ENCODE measurements at places on chromosomes 16 and 17.

GRCh38 chr17:67620636-67621035, 97.1 kb upstream of the NOL11 start:
- DNase-seq, result no peak

GRCh38 chr16:11870399-11870798, 19.1 kb upstream of the RSL1D1 start:
- no peak for DNase-seq

DNA sequence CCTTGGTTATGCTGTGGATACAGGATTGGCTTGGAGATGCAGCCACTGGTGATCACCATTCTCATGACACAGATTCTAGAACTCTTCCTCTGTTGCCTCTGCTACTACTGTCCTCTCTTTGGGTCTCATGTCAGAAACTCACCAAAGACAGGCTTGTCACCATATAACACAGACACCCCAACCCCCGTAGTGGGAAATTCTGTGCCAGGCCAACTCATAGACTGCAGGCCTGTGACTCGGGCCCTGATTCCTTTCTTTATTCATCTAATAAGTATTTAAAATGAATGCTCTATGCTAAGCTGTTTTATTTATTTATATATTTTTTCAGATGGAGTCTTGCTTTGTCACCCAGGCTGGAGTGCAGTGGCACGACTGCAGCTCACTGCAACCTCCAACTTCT, 9.5 kb downstream of the CYB5D2 start:
- DNase-seq, result no peak

DNA sequence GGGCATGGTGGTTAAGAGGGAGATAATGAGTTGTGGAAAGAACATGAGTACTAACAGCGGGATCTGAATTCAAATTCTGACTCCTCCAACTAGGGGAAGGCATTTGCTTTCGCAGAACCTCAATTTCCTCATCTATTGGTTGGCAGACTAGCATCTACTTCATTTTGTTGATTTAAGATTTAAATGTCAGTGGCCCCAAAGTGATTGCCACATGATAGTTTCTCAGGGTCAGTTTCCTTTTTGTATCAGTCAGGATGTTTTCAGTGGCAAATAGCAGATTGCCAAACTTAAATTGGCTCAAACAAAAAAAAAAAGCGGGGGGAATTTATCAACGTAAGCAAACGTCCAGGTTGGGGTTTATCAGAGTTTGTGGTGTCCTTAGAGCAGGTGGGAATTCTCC, 25.1 kb upstream of the NOS2 start:
- no peak for DNase-seq

GRCh38 chr16:81942007-81942601, 69.2 kb downstream of the SDR42E1 start:
- no peak for DNase-seq

- no peak for DNase-seq
Measured at GRCh38 chr16:87874639-87875427, 5.5 kb upstream of the SLC7A5 start.

DNA sequence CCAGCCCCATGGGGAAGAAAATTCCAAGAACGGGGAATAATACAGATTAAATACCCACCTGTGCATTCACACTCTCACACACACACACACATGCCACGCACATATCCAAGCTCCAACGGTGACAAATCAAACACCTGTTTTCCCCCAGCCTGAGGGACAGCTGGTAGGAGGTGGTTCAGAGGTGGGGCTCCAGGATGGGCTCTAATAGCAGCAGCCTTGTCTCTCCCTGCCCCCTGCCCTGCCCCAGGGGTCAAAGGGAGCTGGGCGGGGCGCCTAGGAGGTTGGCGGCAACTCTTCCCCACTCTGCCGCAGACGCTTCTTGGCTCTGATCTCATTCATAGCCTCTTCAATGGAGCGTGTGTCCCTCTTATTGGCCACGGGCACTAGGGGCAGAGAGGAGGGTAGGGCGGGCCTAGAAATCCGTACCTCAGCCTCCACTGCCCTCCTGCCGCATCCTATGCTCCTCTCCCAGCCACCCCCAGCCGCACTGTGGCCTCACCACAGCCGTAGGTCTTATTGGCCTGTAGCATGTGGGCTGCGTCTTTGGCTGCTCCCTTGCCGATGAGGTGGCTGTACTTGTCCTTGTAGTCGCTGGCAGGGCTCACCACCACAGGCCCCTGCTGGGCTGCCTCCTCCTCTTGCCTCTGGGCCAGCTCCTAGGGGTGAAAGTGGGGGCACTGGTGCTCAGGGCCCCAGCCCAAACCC, 8.2 kb downstream of the SPAG7 start:
- no peak for DNase-seq

DNA sequence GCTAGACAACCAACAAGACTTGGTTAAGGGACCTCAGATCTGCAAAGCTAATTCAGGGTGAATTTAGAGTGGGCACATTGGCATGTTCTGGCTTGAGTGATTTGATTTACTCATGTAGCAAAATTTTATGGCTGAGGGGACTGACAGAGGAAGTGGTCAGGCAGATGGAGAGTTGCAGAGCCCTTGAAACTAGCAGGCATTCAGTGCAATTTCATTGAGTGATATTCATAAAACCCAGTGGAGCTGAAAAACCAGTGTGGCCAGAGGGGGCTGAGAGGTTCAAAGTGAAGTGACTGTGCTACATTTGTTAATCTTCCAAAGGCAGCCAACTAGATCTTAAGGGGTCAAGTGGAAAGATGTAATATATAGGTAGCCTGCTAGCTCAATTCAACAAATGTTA, 2.2 kb upstream of the TMEM94 start:
- no peak for DNase-seq

- no peak for DNase-seq
Measured at GRCh38 chr16:23296994-23297393, 5.1 kb upstream of the SCNN1B start.

DNA sequence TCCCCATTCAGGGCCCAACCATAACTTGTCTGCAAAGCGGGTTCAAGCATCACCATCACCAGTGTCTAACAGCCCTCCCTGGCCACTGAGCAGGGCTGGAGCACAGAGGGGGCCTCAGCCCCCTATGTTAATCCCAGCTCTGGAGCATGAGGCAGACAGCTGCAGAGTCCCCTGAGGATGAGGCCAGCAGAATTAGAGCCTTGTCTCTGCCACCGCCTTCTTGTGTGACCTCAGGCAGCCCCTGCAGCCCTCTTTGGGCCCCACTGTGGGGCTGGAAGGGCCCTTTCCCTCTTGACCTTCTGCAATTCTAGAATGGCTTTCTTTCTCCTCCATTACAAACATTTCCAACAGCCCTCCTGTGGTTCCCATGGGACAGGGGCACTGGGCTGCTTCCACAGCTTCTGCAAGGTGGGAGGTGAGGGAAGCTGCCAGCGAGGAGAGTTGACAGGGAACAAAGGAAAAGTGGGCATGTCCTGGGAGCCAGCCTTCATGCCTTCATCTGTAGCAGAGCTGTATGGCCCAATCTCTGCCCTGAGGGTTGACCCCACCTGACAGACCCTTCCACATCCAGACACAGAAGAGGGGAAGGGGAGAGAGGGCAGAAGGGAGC, 65.7 kb downstream of the TMEM132E start:
- DNase-seq, result no peak

- no peak for DNase-seq
Measured at GRCh38 chr16:21673469-21673868, 9.7 kb downstream of the OTOA start.

- no peak for DNase-seq
Measured at GRCh38 chr16:83932955-83933673, 19.9 kb upstream of the OSGIN1 start.

- no peak for DNase-seq
Measured at GRCh38 chr17:10177913-10178505, 20.4 kb downstream of the GAS7 start.

DNA sequence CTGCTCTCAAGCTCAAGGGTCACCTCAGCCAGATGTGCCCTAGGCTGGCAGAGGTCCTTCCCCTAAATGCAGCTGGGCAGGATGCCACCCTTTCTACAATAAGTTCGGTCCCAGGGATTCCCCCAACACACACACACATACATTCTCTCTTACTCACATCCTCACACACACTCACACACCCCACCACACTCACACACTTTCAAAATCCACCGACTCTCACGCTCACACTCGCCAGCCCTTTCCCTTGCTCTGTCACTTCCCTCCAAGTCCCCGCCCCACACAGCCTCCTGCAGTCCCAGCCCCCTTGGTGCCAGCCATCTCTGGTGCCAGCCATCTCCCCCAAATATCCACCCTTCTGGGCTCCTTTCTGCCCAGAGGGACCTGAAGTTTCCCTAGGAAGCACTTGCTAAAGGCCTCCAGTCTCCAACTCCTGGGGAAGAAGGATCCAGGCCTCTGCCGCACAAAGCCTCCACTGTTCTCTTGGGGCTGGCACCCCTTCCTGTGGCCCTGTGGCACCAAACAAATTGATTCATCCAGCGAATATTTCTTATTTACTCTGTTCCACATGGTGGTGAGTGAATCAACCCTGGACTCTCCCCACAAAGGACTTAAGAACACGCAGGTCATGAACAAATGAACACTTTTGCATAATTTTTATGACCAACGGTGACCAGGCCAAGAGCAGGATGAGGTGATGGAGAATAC, 3.8 kb upstream of the USP36 start:
- DNase-seq, result no peak

DNA sequence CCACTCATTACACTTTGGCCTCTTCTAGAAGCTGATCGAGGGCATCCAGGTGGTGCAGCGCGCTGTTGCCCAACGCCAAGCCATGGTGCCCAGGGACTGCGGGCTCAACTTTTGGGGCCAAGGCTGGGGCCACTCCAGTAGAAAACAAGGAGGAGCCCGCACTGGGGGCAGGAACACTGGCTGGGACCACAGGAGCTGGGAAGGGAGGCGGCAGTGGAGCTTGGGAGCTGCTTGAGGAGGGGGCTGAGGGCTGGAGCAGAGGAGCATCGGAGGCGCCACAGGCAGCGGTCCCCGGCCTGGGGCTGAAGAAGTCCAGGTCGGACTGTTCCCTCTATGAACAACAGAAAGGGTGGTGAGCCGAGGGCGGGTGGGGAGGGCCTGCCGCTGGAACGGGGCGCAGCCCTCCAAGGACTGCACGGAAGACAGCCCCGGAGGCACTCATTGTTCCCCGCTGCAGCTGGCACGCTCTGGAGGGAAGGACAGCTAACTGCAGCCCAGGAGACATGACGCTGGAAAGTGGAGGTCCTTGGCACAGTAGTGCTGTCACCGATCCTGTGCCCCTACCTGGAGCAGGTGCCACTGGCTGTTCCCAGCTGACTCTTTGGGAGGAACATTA, 21.5 kb downstream of the GGA3 start:
- DNase-seq, result no peak

DNA sequence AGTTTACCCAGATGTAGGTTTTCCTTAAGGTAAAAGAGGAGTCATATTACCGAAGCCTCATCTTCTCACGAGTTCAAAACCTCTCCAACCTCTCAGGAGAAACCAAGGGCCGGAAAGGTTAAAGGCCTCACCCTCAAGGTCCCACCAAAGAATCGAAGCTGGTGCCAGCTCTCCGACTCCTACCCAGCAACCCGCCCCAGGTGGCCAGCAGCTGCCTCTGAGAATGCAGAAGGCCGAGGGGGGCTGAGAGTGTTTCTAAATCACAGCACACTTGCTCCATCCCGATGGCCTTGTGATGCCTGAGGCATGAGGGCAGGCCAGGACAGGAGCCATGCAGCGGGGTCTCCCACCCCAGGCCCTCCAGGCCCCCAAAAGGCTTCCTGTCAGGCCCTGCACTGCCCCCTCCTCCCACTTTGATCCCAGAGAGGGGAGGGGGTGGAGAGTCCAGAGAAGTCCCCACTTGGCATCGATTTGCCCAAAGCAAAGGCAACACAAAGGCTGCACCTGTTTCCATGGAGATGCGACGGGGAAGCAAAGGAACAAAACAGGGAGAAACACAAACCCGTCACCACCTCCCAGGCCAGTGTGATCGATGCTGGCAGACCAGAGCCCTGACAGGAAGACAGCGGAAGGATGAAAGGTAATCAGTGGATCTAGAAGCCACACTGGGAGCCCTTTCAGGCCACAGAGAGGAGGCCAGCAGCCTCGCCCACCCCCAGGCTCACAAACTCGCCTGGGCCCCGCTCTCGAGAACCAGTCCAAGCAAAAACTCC, 39.0 kb downstream of the CUEDC1 start:
- no peak for DNase-seq

DNA sequence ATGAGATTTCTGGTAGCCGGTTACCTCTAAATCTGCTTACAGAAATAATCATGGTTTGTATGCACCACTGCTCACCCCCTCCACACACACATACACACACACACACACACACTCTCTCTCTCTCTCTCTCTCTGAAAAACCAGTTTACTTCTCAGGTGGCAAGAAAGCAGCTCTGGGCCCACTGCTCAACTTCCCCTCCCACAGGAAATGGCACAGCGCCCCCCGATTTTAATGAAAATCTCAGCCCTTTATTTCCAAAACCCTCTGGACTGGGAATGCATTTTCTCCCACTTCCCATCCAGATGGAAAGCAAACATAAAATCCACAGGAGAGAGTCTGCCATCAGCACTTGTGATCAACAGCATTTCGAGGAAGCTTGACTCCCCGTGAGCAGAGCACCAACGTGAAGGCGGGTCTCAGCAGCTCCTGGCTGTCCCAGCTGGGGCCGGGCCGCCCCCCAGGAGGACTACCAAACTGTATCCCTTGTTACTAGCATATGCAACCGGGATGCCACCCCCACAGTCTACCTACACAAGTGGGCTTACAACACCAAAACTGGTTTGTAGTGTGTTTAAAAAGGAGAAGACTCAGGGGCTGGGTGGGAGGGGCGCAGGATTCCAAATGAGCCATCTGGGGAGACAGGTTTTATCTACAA, 121.1 kb downstream of the SLC39A11 start:
- DNase-seq, result no peak

DNA sequence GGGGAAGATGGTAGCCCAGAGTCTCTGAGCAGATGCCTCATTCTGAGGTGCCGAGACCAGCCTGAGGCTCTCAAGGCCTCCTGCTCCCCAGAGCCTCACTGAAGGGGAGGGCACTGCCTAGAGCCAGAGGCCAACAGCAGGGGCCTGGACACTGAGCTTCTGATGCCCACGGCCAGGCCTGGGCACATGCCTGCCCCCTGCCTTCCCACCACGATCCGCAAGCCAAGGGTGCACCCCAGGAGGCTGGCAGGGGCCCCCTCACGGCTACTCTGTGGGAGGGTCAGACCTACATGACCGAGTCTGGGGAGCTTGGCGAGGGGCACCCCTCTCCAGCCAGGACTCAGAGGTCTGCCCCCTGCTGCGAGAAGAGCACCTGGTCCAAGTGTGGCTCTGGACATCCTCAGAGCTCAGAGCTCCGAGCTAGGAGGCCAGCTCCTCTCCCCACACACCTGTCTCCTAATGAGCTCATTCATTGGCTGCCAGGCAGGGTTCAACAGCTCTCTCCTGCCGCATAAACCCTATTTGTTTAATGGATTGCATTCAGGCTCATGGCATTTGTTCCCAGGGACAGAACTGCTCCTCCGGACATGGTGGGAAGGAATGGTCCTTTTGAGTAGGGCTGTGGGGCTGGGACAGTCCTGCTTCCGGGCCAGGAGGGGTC, 13.9 kb downstream of the OTOP3 start:
- DNase-seq, result no peak

GRCh38 chr17:61245706-61246135, 153.9 kb upstream of the TBX2 start:
- no peak for DNase-seq
